T-helper 2 cell (primary cell): ENCODE measurements at places on chromosomes 3 and 15.

- no peak for DNase-seq
These were observed 37.1 kb downstream of the MAGI1 start for GRCh38 chr3:66001626-66002025.

- DNase-seq = no peak
These were observed 728.9 kb upstream of the DPPA4 start for GRCh38 chr3:110066206-110066605.

- no peak for DNase-seq
These were observed 27.6 kb downstream of the C2CD4A start for GRCh38 chr15:62094388-62094787.

DNA sequence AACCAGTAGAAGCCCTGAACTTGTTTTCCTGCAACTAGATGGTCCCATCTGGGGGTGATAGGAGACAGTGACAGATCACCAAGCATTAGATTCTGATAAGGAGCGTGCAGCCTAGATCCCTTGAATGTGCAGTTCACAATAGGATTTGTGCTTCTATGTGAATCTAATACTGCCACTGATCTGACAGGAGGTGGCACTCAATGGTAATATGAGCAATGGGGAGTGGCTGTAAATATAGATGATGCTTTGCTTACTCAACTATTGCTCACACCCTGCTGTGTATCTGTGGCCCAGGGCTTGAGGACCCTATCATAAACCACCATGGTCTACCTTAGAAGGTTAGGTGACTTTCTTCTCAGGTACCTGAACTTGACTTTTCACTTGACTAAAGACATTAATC is 417.1 kb upstream of the ARHGEF26 start:
- no peak for DNase-seq
